ENCODE measurements at places on chromosomes 16 and 17. TPM values are rescaled to one million over a fixed set of nuclear protein-coding genes. Genes with fewer than 3 reads are reported as not detected.

DNA sequence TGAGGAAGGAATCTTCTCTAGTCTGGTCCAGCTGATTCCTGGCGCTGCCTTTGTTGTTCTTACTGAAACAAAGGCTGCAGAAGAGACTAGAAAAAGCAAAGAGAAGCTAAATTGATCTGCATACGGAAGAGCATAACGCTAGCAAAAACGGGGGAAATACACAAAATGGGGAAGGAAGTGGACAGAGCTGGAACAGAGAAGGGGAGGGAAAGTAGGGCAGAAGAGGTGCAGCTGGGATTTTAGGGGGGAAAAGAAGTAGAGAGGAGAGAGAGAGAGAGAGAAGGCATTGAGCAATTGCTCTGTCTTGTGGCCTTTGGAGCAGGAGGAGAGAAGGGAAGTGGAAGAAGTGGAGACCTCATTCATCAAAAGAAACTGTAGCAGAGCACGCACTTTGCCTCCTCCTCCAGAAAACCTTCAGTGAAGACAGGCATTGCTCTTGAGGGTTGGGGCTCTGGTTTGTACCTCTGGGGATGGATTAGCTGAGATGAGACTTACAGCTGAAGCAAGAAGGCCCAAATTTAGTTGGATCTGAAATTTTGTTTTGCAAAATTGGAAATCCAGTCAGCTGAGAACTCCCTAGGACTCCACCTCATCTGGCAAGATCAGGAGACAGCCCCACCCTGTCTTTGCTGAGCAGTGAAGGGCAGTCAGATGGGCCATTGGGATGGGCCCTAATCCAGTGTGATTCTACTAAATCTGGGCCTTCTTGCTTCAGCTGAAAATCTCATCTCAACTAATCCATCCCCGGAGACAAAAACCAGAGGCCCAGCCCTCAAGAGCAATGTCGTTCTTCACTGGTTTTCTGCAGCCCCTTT is 55.8 kb downstream of the CDRT4 start:
- H3K4me3 ChIP-seq = no peak overlapping the region
- DNase-seq = peak; percentile 84
- H3K27me3 ChIP-seq = no peaks in the 10 kb centered on the region
- peak overlapping the region; percentile 81 for H3K27ac ChIP-seq
- no peaks in the 10 kb centered on the region for H3K36me3 ChIP-seq

GRCh38 chr16:25224731-25225319 is 8.1 kb downstream of the AQP8 start:
- H3K27me3 ChIP-seq = no peaks in the 10 kb centered on the region
- peaks cover 4% of the 10 kb centered on the region for H3K4me1 ChIP-seq
- DNase-seq = no peak
- H3K4me3 ChIP-seq = no peak overlapping the region

- no peaks in the 10 kb centered on the region for H3K27me3 ChIP-seq
- no peak overlapping the region for H3K4me3 ChIP-seq
- no peaks in the 10 kb centered on the region for H3K4me1 ChIP-seq
- no peak overlapping the region for H3K27ac ChIP-seq
Observed at GRCh38 chr16:5575646-5576245, 478.2 kb upstream of the EEF2KMT start.

GRCh38 chr17:7930841-7931631 is 710 bp downstream of the TRAPPC1 start:
- H3K27ac ChIP-seq = peak overlapping the region; percentile 83
- DNase-seq = no peak
- peaks cover 57% of the 10 kb centered on the region for H3K4me1 ChIP-seq
- no peaks in the 10 kb centered on the region for H3K36me3 ChIP-seq
- peak overlapping the region; percentile 72 for H3K4me3 ChIP-seq

GRCh38 chr16:27920391-27920891 is 143.1 kb downstream of the GSG1L start:
- H3K4me3 ChIP-seq = no peak overlapping the region
- no peak overlapping the region for H3K27ac ChIP-seq
- no peak for DNase-seq
- no peaks in the 10 kb centered on the region for H3K36me3 ChIP-seq

DNA sequence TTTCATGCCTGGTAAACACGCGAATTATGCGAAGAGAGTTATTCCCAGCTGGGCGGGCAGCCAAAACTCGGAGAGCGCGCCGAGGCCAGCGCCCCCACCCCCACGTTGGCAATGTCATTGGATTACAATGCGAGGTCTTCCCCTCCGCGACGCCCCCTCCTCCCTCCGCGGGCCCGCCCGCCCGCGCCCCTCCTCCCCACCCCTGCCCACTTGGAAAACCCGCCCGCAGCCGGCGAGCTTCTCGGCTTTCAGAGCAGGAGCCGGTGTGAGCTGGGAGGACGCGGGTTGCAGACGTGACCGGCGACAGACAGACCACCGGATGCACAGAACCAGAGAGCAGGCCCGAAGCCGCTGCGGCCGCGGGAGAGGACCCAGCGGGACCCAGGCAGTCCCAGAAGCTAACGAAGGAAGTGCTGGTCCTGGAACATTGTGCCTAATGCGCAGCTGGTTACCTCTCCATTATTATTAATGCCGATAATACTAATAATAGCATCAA is 4.0 kb downstream of the NOG start:
- H3K4me1 ChIP-seq = peaks cover 48% of the 10 kb centered on the region
- DNase-seq = no peak
- H3K27ac ChIP-seq = no peak overlapping the region
- H3K4me3 ChIP-seq = peak overlapping the region; percentile 17
- no peaks in the 10 kb centered on the region for H3K36me3 ChIP-seq

GRCh38 chr17:28744104-28744971 is 527 bp downstream of the TRAF4 start:
- DNase-seq = peak; percentile 74
- no peaks in the 10 kb centered on the region for H3K4me1 ChIP-seq
- H3K27ac ChIP-seq = peak overlapping the region; percentile 90
- H3K4me3 ChIP-seq = peak overlapping the region; percentile 64

Gene MT2A
- 52.1 TPM for total RNA-seq

Gene NAGLU
- total RNA-seq = 52.6 TPM

Gene RAI1
- 7.4 TPM for total RNA-seq

Measured in sigmoid colon (tissue), 7 donors.